ENCODE measurements at places on chromosomes 12 and 14. TPM values are rescaled to one million over a fixed set of nuclear protein-coding genes. Genes with fewer than 3 reads are reported as not detected.

DNA sequence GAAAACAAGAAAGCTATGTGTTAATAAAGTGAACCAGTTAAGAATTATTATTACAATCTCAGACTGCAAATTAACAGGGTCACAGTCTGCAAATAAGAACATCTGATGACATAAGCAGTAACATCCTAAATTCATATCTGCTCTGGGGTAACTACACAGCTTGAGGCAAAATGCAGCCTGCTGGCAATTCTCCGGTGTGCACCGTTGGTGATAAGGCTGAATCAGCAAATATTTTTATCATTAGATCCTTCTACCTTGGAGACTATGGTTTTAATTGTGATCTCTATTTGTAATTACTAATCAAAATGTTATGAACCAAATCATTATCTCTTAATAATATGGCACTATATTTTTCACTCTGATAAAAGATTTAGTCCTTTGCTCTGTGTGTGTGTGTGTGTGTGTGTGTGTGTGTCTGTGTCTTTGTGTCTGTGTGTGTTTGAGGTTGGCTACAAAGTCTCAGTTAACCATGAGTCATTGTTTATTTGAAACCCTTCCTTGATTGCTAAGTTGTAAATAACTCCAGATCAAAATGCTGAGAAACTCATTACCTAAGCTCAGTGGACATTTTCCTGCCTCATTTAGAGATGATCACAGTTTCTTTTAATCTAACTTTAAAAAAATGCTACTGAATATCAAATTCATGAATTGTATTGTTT lies 442.6 kb downstream of the GXYLT1 start:
- DNase-seq: no peak

DNA sequence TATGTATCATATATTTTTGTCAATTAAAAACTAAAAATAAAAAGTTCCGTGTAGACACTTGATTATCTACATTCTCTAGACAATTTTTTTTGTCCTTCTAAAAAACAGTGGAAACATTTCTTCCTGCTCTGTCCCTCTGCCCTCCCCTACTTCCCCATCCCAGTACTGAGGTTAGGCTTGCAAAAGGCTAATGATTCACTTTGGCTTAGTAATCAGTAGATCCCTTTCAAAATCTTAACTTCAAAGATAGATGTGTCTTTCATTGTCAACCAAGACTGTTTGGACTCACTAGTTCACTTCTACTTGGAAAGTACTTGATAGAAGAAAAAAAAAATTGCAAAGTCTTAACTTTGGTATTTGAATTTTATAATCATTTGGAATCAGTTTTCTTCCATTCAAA lies 3.8 kb downstream of the SETD3 start:
- peak; percentile 47 for DNase-seq

- no peak for DNase-seq
Measured at GRCh38 chr12:126914170-126914793, 1352.7 kb upstream of the TMEM132C start.

GRCh38 chr14:104435147-104436046 lies 144.2 kb upstream of the C14orf180 start:
- DNase-seq: no peak

DNA sequence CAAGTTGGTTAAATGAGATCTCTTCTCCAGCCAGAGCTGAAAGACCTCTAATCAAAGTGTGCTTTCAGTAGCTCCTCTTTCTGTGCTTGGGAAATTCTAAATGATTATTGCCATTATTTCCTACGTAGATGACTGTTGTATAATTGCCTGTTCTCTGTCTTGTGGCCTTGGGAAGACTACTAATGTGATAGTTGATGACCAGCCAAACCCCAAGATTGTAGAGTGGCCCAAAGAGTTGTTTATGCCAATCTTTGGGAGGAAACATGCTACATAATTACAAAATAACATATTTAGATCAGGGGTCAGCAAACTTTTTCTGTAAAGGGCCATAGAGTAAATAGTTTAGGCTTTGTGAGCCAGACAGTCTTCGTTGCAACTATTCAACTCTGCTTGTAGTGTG lies 135.1 kb upstream of the DIO2 start:
- no peak for DNase-seq

DNA sequence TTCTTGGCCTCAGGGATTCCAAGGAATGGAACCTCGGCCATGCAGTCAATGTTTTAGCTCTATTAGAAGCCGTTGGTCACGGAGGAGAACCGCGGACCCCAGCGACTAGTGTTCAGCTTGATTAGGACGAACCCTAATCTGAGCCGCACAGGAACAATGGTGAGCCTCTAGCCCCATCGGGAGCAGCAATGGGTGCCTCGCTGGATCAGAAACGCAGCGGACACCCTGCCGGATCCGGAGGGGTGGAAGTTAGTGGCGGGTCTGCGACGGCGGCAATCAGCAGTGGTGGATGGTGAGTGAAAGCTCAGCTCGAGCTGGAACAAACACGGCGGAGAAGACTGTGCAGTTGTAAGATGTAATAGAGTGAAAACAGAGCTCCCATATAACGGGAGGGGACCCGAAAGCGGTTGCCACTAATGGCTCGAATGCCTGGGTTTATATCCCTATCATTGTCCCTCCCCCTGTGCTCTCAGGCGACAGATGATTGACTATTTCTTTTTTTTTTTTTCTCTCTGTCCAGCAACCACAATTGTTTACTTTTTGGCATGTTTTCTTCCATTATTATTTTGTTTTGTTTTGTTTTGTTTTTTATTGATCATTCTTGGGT lies 127.7 kb downstream of the ZNF664 start:
- no peak for DNase-seq

- DNase-seq: peak; percentile 72
Measured at GRCh38 chr12:15796493-15797141, 7.4 kb upstream of the EPS8 start.

GRCh38 chr12:124566997-124567672 lies at the start of gene NCOR2:
Gene NCOR2 (minus strand): TSS chr12:124567612. CDS start chr12:124495251, 72,361 bp downstream.
- no peak for DNase-seq

DNA sequence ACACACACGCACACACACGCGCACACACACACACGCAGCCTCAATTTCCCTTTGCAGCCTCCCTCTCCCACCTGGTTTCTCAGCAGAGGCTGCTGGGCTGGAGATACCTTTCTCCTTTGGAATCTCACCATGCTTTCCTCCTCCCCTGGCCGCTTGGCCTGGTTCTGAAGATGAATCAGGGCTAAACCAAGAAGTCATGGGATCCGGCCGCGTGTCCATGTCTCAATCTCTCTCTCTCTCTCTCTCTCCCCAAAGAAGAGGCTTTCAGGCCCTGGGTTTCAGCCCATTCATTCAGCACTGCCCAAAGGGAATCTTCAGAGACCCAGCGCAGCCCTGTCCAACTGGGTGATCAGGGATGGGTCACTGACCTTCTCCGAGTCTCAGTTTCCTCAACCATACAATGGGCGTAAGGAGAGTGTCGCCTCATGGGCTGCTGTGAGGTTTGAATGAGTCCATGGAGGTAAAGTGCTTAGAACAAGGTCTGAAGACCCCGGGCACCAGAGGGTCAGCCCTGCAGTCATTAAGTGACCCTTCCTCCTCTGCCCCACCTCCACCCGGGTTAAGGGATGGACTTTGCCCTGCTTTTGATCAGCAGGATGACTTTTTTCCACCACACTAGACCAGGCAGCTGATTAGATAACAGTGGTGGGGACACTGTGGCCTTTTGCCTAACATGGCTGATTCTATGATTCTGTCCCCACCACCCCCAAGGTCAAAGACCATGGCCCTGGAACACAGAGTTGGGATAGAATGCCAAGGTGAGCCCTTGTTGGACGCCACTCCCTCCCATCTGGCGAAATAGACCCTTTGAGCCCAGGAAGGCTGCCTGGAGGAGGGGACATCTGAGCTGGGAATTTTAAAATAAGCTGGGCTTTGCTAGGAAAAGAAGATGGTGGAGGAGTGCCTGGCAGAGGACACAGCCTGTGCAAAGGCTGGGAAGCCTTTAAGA lies 42.1 kb downstream of the SCARB1 start:
- DNase-seq: no peak

DNA sequence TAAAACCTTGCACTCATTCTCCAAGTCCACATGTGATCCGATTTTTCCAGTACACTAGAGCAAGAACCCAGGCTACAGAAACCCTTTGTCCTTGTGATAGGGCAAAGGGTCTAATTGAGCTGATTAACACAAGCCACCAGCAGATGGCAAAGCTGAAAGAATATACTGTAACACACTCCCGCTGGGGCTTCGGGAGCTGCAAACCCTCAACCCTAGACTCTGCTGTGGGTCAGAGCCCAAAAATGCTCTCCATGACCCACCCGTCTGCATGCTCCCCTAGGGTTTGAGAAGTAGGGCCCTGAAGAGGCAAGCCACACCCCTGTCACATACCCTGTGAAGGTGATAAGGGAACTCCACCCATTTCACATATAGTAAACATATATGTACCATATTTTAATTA lies 33.6 kb upstream of the PCNX1 start:
- no peak for DNase-seq

- no peak for DNase-seq
Measured at GRCh38 chr14:80754696-80755095, 186.8 kb downstream of the CEP128 start.

- DNase-seq: no peak
Measured at GRCh38 chr12:25866586-25867378, 91.7 kb upstream of the RASSF8 start.

DNA sequence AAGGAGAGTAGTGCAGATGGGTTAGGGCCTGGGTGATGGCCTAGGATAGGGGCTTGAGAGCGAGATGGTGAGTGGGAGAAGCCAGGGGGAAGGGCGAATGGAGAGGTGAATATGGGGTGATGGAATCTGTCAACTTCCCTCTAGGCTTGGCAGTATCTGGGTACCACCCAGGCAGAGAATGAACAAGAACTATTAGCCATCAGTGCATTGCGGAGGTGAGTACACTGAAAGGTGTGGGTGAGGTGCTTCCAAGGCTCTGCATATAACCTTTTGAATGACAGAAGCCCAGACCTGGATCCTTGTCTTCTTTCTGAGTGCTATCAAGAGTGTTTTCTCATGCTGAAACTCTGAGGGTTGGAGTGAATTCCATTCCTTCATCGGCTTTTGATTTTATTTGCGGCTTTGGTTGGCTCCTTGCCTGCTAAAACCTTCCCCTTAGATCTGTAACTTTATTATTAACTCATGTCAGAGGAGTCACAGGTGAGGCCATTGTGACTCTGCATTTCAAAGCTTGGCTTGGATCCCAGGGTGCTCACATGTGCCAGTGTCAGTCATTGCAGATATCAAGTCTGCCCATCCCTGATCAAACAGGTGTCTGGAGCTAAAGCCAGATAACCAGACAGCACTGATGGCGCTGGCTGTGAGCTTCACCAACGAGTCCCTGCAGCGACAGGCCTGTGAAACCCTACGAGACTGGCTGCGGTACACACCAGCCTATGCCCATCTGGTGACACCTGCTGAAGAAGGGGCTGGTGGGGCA lies 18.6 kb downstream of the PEX5 start:
- DNase-seq: no peak

DNA sequence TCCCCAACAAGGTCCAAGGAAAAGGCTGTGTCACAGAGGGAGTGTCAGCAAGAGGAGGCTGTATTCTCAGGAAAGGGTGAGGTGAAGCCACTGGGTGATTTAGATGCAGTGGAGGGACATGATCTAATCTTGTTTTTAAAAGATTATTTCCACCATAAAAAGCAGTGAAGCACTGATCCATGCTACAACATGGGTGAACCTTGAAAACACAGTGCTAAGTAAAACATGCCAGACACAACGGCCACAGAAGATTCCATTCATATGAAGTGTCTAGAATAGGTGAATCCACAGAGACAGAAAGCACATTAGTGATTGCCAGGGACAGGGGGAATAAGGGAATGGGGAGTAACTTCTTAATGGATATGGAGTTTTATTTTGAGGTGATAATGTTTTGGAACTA lies 12.8 kb downstream of the RITA1 start:
- DNase-seq: no peak

DNA sequence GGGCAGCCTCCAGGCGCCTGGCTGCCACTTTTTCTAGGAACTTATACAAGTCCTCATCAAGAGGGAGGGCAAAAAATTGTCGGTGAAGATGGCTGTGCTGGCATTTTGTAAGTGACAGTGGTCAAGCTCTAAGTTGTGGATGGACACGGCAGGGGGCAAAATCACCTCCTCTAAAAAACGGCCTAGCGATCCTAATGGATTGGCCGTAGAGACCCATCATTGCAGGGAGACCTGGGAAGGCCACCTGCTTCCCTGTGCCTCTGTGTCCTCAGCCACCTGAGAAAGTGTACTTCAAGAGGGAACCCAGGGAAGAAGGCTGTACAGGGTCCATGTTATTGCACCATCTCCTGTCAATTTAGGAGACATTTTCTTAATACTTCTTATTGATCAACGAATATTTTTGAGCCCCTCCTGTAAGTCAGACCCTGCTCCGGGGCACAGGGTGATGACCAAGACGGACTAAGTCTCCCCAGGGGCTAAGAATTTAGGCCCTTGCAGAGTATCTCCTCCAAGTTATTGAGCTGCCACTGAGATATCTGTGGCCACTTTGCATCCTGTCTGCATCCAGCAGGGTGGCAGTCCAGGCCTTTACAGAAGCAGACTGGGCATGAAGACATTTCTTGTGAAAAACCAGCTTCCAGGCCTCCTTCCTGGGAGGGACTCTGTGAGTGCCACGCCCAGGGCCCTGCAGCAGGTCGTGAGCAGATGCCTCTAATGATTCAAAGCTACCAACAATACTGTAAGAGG lies 40.5 kb downstream of the PSMA6 start:
- no peak for DNase-seq

- DNase-seq: no peak
Measured at GRCh38 chr12:40261937-40262336, 37.1 kb downstream of the LRRK2 start.

- DNase-seq: no peak
Measured at GRCh38 chr12:67892259-67893021, 96.8 kb upstream of the IFNG-AS1 start.

DNA sequence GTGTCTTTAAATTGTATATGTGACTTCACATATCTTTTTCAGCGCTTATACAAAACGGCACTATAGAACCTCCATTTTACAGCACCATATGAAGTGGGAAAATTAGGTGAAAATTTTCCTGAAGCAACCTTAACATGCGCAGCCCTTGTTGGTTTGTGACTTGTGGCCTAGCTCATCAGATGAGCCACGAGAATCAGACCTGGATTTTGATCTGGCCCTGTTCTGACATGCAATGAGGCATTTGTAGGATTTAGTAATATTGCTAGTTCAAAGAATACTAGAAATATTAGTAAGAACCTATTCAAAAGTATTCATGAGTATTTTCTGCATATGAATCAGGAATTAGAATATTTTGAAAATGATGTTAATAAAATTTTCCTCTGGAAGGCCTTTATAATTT lies 2.9 kb downstream of the CDKN1B start:
- no peak for DNase-seq

Gene NGB
- not detected for total RNA-seq

Gene OR4Q3
- not detected for total RNA-seq

Gene SLC24A4
- under 0.01 TPM for total RNA-seq

Gene DLGAP5
- total RNA-seq: 40.3 TPM

Gene PIANP
- total RNA-seq: under 0.01 TPM

Gene CKAP4
- 113 TPM for total RNA-seq

Gene FAIM2
- total RNA-seq: 0.83 TPM

Gene LRIG3
- 71.2 TPM for total RNA-seq

Gene RTL1
- total RNA-seq: not detected
